ENCODE measurements at places on chromosomes 1 and 21. TPM values are rescaled to one million over a fixed set of nuclear protein-coding genes. Genes with fewer than 3 reads are reported as not detected.

DNA sequence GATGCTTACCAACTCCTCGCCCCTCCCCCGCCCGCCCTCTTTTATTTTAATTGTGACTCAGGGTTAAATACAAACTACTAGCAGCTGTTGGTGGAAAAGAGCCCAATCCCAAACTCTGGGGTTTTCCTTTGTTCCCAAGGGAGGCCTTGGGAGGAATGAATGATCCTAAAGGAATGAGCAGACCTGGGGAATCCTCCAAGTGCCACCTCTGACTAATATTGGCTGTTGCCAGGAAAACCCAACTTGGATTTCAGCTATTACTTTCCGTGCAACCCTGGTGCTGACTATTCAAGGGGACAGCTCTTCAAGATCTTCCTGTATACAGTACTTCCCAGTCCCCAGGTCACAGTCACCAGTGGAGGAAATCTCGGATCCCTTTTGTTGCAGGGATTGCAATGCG is 1.3 kb upstream of the S100A10 start:
- H3K27ac ChIP-seq = peak overlapping the region; percentile 70
- H3K36me3 ChIP-seq = no peaks in the 10 kb centered on the region
- H3K4me1 ChIP-seq = peaks cover 37% of the 10 kb centered on the region
- DNase-seq = no peak
- peak overlapping the region; percentile 51 for H3K4me3 ChIP-seq

DNA sequence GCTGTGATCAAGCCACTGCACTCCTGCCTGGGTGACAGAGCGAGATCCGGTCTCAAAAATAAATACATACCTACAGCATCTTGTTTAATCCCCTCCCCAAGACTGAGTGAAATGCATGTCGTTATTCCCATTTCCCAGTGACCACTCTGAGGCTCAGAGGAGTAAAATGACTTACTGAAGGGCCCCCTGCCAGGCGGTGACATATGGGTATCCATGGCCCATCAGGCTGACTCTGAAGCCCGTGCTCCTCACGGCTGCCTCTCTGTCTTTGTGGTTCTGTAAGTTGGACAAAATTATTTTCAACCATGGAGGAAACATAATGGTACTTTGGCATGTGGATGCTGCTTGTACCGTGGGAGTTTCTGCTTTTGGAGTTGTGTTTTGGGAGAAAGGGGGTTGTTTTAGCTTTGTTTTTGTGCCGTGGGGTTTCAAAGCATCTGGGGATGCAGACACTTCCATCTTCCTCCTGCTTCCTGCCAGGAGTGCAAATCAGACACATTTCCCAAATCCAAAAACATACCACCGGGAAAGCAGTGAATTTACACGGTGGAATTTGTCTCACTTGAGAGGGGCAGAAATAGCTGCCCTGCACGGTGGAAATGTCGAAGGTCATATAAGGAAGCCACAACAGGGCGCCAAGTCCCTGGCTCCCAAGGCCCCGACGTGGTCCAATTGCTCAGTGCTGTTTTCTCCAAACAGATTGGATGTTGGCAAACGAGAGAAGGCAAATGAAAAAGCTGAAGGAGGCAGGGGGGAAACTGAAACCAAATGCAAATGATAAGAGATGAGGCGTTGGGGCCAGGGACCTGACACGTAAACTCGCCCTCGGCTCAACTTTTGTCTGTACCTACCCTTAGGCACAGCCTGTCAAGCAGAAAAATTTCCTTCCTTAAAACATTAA is 17.1 kb upstream of the PINK1 start:
- peaks cover 8% of the 10 kb centered on the region for H3K4me1 ChIP-seq
- H3K4me3 ChIP-seq = no peak overlapping the region
- H3K27me3 ChIP-seq = peaks cover 4% of the 10 kb centered on the region

GRCh38 chr1:234396871-234397270 is 23.6 kb downstream of the COA6 start:
- H3K27me3 ChIP-seq = no peaks in the 10 kb centered on the region
- H3K36me3 ChIP-seq = peaks cover 9% of the 10 kb centered on the region
- H3K4me1 ChIP-seq = no peaks in the 10 kb centered on the region

GRCh38 chr21:45570826-45571601 is 28.8 kb upstream of the SLC19A1 start:
- no peak overlapping the region for H3K4me3 ChIP-seq
- peaks cover 19% of the 10 kb centered on the region for H3K27me3 ChIP-seq
- no peak for DNase-seq

- peaks cover 22% of the 10 kb centered on the region for H3K4me1 ChIP-seq
- H3K27me3 ChIP-seq = no peaks in the 10 kb centered on the region
Measured at GRCh38 chr1:84347932-84348555, 46.5 kb downstream of the SAMD13 start.

- DNase-seq = no peak
- no peak overlapping the region for H3K4me3 ChIP-seq
- no peaks in the 10 kb centered on the region for H3K36me3 ChIP-seq
- H3K27me3 ChIP-seq = no peaks in the 10 kb centered on the region
- H3K4me1 ChIP-seq = no peaks in the 10 kb centered on the region
Measured at GRCh38 chr1:203778789-203779188, 13.8 kb downstream of the LAX1 start.

DNA sequence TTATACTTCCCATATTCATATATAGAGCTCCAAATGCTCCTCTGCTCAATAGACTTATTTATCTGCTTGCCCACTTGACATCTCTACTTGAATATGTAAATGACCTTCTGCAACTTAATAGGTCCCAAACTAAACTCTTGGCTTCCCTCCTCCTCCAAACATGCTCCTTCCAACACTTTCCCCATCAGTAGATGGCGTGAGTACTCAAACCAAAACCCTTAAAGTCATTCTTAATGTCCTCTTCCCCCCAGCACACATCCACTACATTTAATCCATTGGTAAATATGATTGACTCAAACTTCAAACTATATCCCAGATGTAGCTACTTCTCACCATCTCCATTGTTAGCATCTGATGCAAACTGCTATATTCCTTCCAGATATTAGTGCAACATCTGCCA is 48.5 kb upstream of the PBX1 start:
- H3K4me1 ChIP-seq = peaks cover 1% of the 10 kb centered on the region
- H3K27ac ChIP-seq = no peak overlapping the region
- H3K4me3 ChIP-seq = no peak overlapping the region
- H3K27me3 ChIP-seq = no peaks in the 10 kb centered on the region
- no peaks in the 10 kb centered on the region for H3K36me3 ChIP-seq
- DNase-seq = no peak

GRCh38 chr1:3712573-3713535 is 39.4 kb upstream of the CCDC27 start:
- H3K36me3 ChIP-seq = no peaks in the 10 kb centered on the region
- H3K4me1 ChIP-seq = peaks cover 8% of the 10 kb centered on the region
- no peak overlapping the region for H3K4me3 ChIP-seq
- no peak for DNase-seq

- H3K4me3 ChIP-seq = no peak overlapping the region
- H3K27ac ChIP-seq = peak overlapping the region; percentile 95
- H3K36me3 ChIP-seq = no peaks in the 10 kb centered on the region
- no peaks in the 10 kb centered on the region for H3K27me3 ChIP-seq
Measured at GRCh38 chr1:76500116-76500515, 367.2 kb upstream of the ST6GALNAC5 start.

DNA sequence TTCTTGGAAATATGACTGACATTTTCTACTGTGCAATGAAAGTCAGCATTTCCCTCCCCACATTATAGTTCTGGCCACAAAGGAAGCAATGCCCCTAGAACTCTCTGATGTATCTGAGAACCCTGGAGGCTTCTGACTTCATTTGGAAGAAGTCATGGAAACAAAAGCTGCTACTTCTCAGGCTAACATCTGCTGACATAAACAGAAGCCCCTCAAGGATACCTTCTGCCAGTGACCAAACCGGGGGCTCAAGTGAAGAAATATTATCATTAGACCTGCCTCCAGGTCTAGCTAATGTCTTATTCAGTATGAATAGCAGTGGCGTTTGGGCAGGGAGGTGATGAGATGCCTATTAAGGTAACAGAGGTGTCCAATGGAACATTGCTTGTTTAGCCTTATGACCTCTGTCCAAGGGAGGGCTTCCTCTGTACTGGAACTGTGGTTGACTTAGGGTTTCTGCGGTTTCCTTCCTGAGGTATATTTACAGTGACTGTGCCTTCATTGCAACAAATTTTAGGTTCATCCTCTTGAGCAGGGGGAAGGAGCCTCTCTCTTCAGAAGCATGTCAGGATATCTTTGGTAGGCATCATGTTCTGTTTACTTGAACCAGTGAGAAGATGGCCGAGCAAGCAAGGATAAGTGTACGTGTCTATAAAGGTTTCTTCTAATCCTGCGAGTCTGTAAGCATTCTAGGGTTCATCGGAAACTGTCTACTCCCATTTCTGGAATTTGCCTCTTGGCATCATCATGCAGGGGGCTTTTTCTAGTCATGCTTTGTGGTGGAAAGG is 161.7 kb downstream of the PBX1 start:
- no peaks in the 10 kb centered on the region for H3K27me3 ChIP-seq
- peaks cover 16% of the 10 kb centered on the region for H3K36me3 ChIP-seq
- H3K4me1 ChIP-seq = peaks cover 78% of the 10 kb centered on the region

DNA sequence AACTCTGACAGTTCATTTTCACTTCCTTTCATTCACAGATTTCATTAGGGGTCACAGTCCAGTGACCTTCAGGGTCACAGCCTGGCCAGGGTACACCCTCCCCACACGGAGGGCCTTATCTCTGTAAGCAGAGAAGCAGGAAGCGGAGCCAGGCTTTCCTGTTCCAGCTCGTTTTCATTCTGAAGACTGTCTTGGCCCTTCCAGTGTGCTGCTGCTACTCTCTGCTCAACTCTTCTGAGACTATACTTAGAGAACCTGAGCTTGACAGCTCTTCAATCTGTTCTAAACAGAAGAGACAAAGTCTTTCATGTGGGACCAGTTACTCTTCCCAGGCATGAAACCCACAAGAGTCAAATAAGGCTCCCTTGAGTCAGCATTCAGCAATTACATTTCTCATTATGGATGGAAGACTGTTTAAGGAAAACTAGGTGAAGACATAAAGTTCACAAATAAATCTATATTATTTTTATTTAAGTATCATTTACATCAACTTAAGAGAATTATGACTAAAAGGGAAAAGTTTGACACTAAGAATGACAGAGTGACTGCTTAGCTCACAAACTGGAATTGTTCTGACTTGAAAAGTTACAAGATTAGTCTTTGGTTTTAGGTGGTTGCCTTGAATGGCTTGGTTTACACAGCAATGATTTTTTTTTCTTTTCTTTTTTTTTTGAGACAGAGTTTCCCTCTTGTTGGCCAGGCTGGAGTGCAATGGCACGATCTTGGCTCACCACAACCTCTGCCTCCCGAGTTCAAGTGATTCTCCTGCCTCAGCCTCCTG is 4.8 kb upstream of the TDRD10 start:
- no peaks in the 10 kb centered on the region for H3K36me3 ChIP-seq
- DNase-seq = no peak
- H3K27ac ChIP-seq = peak overlapping the region; percentile 64
- H3K4me1 ChIP-seq = peaks cover 14% of the 10 kb centered on the region
- H3K27me3 ChIP-seq = peaks cover 57% of the 10 kb centered on the region

- no peak overlapping the region for H3K27ac ChIP-seq
- no peaks in the 10 kb centered on the region for H3K36me3 ChIP-seq
- peaks cover 10% of the 10 kb centered on the region for H3K4me1 ChIP-seq
- H3K27me3 ChIP-seq = no peaks in the 10 kb centered on the region
- DNase-seq = no peak
Measured at GRCh38 chr1:185530215-185530614, 204.0 kb upstream of the HMCN1 start.

DNA sequence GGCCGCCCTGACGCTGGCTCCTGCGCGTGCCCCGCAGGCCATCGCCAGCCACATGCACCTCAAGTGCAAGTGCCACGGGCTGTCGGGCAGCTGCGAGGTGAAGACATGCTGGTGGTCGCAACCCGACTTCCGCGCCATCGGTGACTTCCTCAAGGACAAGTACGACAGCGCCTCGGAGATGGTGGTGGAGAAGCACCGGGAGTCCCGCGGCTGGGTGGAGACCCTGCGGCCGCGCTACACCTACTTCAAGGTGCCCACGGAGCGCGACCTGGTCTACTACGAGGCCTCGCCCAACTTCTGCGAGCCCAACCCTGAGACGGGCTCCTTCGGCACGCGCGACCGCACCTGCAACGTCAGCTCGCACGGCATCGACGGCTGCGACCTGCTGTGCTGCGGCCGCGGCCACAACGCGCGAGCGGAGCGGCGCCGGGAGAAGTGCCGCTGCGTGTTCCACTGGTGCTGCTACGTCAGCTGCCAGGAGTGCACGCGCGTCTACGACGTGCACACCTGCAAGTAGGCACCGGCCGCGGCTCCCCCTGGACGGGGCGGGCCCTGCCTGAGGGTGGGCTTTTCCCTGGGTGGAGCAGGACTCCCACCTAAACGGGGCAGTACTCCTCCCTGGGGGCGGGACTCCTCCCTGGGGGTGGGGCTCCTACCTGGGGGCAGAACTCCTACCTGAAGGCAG is 23.4 kb upstream of the ARF1 start:
- H3K36me3 ChIP-seq = no peaks in the 10 kb centered on the region
- no peak for DNase-seq
- peaks cover 74% of the 10 kb centered on the region for H3K27me3 ChIP-seq
- peak overlapping the region; percentile 70 for H3K4me3 ChIP-seq

DNA sequence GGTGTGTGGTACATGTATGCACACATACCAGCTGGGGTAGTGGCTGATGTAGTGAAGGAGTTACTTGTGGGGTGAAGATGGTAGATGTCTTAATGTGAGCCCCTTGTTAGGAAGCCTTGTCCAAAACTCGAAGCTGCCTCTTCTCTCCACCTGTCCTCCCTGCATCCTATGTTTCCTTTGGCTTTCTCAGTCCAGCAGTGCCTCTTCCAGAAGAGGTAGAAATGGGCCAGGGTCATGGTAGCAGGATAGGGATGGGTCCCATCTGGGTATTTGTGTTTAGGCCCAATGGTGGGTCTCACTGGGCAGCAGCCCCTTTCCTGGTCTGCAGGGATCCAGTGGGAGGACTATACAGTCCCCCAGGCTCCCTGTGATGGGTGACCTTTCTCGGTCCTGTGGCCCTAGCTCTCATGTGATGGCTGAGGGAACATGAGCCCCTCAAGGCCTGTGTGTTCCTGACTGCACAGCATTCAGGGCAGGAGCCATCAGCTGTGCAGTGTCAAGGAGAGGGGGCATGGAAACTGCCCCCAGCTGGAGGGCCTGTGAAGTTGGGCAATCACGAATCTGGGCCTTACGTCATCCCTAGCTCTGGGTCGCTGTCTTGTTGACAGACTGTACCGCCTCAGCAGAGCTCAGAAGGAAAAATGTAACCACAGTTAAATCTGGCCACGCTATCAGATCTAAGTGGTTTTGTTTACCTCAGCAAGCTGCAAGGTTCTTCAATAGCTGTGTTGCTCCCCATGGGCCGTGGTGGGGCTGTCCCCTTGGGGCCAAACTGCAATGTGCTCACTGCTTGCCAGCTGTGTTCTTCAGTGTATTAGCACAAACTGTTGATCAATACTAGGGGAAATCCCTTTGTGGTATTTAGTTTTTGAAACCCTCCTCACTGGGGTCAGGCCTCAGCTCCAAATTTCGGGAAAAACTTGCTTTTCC is 82.7 kb downstream of the NOS1AP start:
- DNase-seq = no peak
- H3K27me3 ChIP-seq = no peaks in the 10 kb centered on the region
- H3K4me1 ChIP-seq = peaks cover 11% of the 10 kb centered on the region
- H3K27ac ChIP-seq = no peak overlapping the region
- no peak overlapping the region for H3K4me3 ChIP-seq
- no peaks in the 10 kb centered on the region for H3K36me3 ChIP-seq

Gene IL12RB2
- total RNA-seq = 0.34 TPM

Gene NPR1
- total RNA-seq = 5.9 TPM

Gene IL24
- total RNA-seq = not detected

Gene SLC30A1
- total RNA-seq = 11.7 TPM

Gene ANXA9
- total RNA-seq = 1.2 TPM

Gene ARHGEF11
- total RNA-seq = 52.3 TPM

Gene NR1I3
- not detected for total RNA-seq

Gene VPS72
- total RNA-seq = 82.3 TPM

Gene CDKN2C
- total RNA-seq = 0.63 TPM

Gene PRSS38
- not detected for total RNA-seq
